ENCODE measurements at places on chromosomes 5 and 9.

- no peaks in the 10 kb centered on the region for H3K4me1 ChIP-seq
- H3K4me3 ChIP-seq, result no peak overlapping the region
- H3K27ac ChIP-seq, result no peak overlapping the region
- DNase-seq, result no peak
- no peaks in the 10 kb centered on the region for H3K27me3 ChIP-seq
- no peaks in the 10 kb centered on the region for H3K36me3 ChIP-seq
These were observed 528.0 kb upstream of the SEMA6A start for GRCh38 chr5:117102591-117102990.

DNA sequence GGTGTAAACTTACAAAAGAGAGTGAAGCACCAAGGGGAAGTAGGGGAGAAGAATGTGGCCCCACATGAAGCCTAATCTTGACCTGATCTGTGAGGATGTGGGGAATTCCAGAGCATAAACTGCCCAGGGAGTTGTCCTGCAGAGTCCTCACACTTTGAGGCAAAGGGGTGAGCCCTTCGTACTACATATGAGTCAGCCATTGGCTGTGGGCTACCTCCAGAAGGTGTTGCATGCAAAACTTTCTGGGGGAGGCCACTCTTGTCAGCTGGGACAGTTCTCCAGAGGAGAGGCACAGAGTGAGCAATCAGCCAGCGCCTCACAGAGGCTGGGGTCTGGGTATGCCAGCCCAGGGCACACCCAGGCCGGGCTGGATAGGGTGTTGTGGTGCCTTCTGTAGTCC is 98.1 kb upstream of the NMUR2 start:
- DNase-seq, result no peak
- no peaks in the 10 kb centered on the region for H3K36me3 ChIP-seq
- H3K27me3 ChIP-seq, result no peaks in the 10 kb centered on the region
- no peaks in the 10 kb centered on the region for H3K4me1 ChIP-seq
- H3K27ac ChIP-seq, result no peak overlapping the region

GRCh38 chr5:139492700-139493192 is 10.2 kb upstream of the STING1 start:
- no peak overlapping the region for H3K4me3 ChIP-seq
- no peaks in the 10 kb centered on the region for H3K27me3 ChIP-seq
- DNase-seq, result no peak
- H3K4me1 ChIP-seq, result peaks cover 20% of the 10 kb centered on the region
- no peaks in the 10 kb centered on the region for H3K36me3 ChIP-seq

GRCh38 chr9:137045294-137046087 is 486 bp downstream of the NPDC1 start:
- no peak for DNase-seq
- H3K27ac ChIP-seq, result peak overlapping the region; percentile 67
- peaks cover 12% of the 10 kb centered on the region for H3K27me3 ChIP-seq

DNA sequence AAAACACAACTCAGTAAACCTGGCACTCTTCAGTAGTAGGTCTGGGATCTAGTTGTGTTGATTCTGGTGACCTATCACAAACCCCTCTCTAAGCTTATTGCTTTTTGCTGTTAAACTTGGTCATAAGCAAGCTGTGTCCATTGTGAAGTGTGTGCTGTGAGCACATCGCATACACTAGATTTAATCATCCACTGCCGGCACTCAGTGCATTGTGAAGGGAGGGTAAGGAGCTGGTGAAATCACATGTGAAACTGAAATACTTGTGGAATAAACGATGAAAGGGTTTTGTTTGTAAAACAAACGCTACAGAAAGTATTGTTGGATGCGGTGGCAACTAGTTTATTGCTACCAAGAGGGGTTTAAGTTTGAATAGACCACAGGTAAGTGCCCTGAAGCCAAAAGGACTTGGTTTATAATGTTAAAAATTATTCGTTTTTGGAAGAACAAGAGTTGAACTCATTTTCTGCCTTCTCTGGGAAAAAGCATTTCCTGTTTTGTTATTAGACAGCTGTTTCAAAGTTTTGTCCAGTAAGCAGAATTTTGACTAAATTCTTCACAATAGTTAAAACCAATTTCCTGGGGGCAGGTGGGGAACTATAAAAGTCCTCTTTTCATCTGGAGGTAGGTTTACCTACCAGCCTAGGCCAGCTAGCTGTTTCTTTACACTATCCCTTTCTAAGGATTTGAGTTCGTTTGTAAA is 24.6 kb downstream of the TJP2 start:
- H3K36me3 ChIP-seq, result no peaks in the 10 kb centered on the region
- no peak overlapping the region for H3K4me3 ChIP-seq
- H3K27me3 ChIP-seq, result no peaks in the 10 kb centered on the region
- peaks cover 32% of the 10 kb centered on the region for H3K4me1 ChIP-seq
- no peak overlapping the region for H3K27ac ChIP-seq
- DNase-seq, result no peak

DNA sequence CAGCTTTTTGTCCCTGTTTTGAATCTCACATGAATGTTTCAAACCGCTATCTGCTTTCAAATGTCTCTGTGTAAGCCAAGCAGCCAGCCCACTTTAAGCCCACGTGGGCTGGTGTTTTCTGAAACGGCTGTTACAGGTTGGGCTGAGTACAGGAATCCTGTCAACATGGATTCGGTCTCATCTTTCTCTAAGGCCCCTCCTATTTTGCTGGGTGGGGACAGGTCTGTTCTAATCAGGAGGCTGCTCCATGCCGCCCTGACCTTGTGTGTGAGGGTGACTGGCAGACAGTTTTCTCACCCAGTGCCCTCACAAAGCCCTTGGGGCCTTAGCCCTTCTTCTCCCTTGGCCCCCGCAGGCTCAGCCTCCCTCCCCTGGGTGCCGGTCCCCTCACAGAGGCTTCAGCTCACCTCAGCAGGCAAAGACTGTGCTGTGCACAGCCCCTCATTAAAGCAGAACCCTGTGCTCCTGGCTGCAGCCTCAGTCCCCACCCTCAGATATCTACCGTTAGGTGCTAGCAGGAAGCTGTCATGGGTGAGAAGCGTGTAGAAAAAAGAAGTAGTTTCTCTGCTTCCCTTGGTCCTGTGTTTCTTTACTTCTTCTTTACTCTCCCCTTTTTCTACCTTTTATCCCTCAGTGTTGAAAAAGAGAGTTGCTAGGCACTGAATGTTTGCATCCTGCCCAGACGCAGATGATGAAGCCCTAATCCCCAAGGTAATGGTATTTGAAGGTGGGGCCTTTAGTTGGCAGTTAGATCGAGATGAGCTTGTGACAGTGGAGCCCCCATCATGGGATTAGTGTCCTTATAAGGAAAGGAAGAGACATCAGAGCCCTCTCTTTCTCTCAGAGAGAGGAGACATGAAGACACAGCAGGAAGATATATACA is 205.7 kb downstream of the ADAMTS12 start:
- no peak overlapping the region for H3K4me3 ChIP-seq
- H3K36me3 ChIP-seq, result no peaks in the 10 kb centered on the region
- H3K4me1 ChIP-seq, result no peaks in the 10 kb centered on the region

- no peaks in the 10 kb centered on the region for H3K27me3 ChIP-seq
- H3K4me3 ChIP-seq, result no peak overlapping the region
- no peak for DNase-seq
- H3K4me1 ChIP-seq, result no peaks in the 10 kb centered on the region
These were observed 7.7 kb downstream of the IL17B start for GRCh38 chr5:149371296-149371962.

DNA sequence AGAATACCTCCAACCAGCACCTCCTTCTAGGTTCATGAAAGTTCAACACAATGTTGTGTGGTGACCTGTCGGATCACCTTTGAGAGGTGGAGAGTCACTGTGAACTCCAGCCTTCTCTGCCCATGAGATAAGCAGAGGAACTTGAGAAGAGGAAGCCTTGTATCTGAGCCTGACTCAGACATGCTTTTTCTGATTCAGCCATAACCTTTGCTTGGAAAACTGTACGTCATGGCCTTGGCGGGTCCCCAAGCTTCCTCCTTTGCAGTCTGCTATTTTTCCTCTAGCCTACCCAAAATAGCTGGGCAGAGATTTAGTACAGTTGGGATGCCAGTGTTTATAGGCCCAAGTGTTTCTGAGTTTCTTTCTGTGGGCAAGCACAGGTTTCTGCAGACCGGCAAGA is 274.7 kb downstream of the CETN3 start:
- H3K27ac ChIP-seq, result peak overlapping the region; percentile 45
- no peak overlapping the region for H3K4me3 ChIP-seq
- DNase-seq, result peak; percentile 64
- H3K27me3 ChIP-seq, result no peaks in the 10 kb centered on the region
- no peaks in the 10 kb centered on the region for H3K36me3 ChIP-seq
- peaks cover 14% of the 10 kb centered on the region for H3K4me1 ChIP-seq

DNA sequence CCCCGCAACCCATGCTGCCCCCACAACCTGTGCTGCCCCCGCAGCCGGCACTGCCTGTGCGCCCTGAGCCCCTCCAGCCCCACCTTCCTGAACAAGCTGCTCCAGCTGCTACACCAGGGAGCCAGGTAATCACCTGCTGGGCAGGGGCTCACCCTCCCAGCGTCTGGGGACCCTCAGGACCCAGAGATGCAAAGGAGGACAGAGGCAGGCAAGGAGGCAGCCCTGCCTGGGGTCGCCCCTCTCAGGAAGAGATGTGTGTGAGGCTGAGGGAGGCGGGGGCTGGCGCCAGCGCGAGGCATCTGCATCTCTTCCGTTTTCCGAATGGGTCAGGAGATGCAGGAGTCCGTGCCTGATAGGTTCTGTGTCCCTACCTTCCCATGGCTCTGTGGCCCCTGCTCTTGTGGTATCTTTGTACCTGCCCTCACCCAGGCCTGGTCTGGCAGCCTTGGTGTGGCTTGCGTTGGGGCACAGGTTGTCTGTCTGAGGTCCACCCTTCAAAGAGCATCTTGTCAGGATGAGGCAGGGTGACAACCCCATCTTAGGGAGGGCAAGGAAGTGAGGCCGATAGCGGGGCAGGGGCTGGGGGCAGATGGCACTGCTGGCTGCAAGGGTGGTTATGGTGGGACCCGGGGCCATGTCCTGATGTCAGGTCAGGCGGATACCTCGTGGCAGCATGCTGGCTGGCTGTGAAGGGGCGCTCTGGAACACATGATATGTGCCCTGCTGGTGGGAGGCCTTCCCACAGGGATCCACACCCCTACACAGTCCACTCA is 75.7 kb downstream of the WNK2 start:
- no peaks in the 10 kb centered on the region for H3K36me3 ChIP-seq
- peak; percentile 46 for DNase-seq
- no peak overlapping the region for H3K4me3 ChIP-seq
- no peaks in the 10 kb centered on the region for H3K4me1 ChIP-seq
- H3K27me3 ChIP-seq, result no peaks in the 10 kb centered on the region

- no peak overlapping the region for H3K4me3 ChIP-seq
- H3K27ac ChIP-seq, result no peak overlapping the region
- H3K4me1 ChIP-seq, result no peaks in the 10 kb centered on the region
- DNase-seq, result no peak
These were observed 25.4 kb upstream of the NKD2 start for GRCh38 chr5:983238-983524.

GRCh38 chr9:132214027-132214622 is 52.3 kb downstream of the NTNG2 start:
- DNase-seq, result peak; percentile 78
- peaks cover 13% of the 10 kb centered on the region for H3K4me1 ChIP-seq
- H3K36me3 ChIP-seq, result no peaks in the 10 kb centered on the region

GRCh38 chr9:133707763-133708245 is 30.3 kb downstream of the SARDH start:
- peak overlapping the region; percentile 61 for H3K27ac ChIP-seq
- H3K27me3 ChIP-seq, result no peaks in the 10 kb centered on the region

- peak overlapping the region; percentile 14 for H3K27ac ChIP-seq
- H3K27me3 ChIP-seq, result no peaks in the 10 kb centered on the region
- H3K36me3 ChIP-seq, result no peaks in the 10 kb centered on the region
- no peak overlapping the region for H3K4me3 ChIP-seq
- no peak for DNase-seq
These were observed 23.7 kb upstream of the MROH2B start for GRCh38 chr5:41094871-41095270.

- no peak for DNase-seq
- no peaks in the 10 kb centered on the region for H3K36me3 ChIP-seq
- H3K27ac ChIP-seq, result no peak overlapping the region
These were observed 21.5 kb downstream of the SPINK5 start for GRCh38 chr5:148085310-148085709.

GRCh38 chr5:143248822-143249579 is 154.5 kb downstream of the NR3C1 start:
- H3K4me1 ChIP-seq, result no peaks in the 10 kb centered on the region
- H3K4me3 ChIP-seq, result no peak overlapping the region
- no peaks in the 10 kb centered on the region for H3K27me3 ChIP-seq
- no peaks in the 10 kb centered on the region for H3K36me3 ChIP-seq

- peak overlapping the region; percentile 45 for H3K4me3 ChIP-seq
- no peaks in the 10 kb centered on the region for H3K36me3 ChIP-seq
- H3K27me3 ChIP-seq, result no peaks in the 10 kb centered on the region
- H3K4me1 ChIP-seq, result no peaks in the 10 kb centered on the region
- DNase-seq, result peak; percentile 92
These were observed 51.9 kb downstream of the TGFBI start for GRCh38 chr5:136080483-136081216.

- H3K27ac ChIP-seq, result no peak overlapping the region
- no peaks in the 10 kb centered on the region for H3K4me1 ChIP-seq
- no peaks in the 10 kb centered on the region for H3K27me3 ChIP-seq
- no peak for DNase-seq
- H3K4me3 ChIP-seq, result no peak overlapping the region
These were observed 265.9 kb downstream of the ENC1 start for GRCh38 chr5:74374656-74375055.

DNA sequence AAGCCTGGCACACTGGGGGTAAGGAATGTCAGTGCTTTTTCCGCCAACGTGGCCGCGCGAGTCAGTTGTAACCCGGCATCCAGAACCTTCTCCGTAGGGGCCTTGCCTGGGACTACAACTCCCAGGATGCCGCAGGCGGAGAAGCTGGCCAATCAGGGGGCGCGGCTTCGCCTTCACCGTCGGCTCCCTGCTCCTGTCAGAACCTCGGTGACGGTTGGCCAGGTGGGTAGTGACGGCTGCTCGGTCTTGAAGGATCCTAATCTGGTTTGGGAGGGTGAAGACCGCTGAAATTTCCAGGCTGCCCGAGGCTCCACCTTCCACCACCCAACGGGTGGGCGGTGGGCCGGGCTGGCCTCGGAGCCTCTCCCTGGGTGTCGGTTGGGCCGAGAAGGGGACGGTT is at the start of gene C5orf58:
Gene C5orf58 (plus strand): TSS at position 200 of the 400 bp plus-strand sequence. CDS start 1,992 bp downstream, outside the sequence.
- no peak within 1 kb of the TSS for H3K4me3 ChIP-seq
- H3K4me1 ChIP-seq, result no peaks in the 10 kb centered on the region
- no peak for DNase-seq

DNA sequence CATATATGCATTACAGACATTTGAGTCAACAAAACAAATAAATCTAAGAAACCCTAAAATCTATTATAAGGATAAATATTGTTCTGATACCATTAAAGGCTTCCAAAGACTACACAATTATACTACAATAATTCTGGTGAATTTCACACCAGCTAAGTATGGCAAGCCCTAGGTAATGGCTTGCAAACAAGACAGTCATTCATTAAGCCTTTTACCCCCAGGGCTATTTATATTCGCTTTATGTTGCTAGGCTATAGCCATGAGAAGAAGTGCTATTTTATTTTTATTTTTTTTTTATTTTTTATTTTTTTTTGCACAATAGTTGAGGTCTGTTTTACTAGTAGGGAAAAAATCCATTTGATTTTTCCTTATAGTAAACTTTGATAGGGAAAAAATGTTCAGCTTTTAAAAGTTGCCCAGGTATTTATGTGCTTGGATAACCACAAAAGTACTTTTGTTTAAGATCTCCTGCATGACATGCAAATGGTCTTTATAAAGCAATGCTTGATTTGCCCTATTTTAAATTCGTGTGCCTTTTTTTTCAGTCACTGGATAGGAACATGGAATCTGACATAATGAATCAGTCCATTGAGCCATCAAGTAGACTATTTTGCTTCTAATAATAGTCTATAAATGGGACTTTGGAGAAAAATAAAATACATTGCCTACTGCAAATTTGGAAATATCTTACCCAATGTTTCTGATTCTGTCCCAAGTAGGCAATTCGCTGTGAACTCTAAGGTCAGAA is 946.3 kb upstream of the COX7C start:
- DNase-seq, result no peak
- H3K4me3 ChIP-seq, result no peak overlapping the region
- H3K27ac ChIP-seq, result no peak overlapping the region
- H3K27me3 ChIP-seq, result no peaks in the 10 kb centered on the region
- H3K36me3 ChIP-seq, result no peaks in the 10 kb centered on the region
- no peaks in the 10 kb centered on the region for H3K4me1 ChIP-seq
